ENCODE measurements at places on chromosomes 6 and 20. TPM values are rescaled to one million over a fixed set of nuclear protein-coding genes. Genes with fewer than 3 reads are reported as not detected.

Gene APOM
- 10.0 TPM for polyA plus RNA-seq

Gene SLA2
- polyA plus RNA-seq: 0.18 TPM

Gene CALHM4
- not detected for polyA plus RNA-seq

Gene LRRC73
- not detected for polyA plus RNA-seq

Gene SLC26A8
- polyA plus RNA-seq: 0.89 TPM

Gene FOXS1
- not detected for polyA plus RNA-seq

Measured in GM23338 (cell line).